ENCODE measurements at places on chromosomes 13 and 19.

- DNase-seq: no peak
Observed at GRCh38 chr13:61728471-61728870, 312.8 kb upstream of the PCDH20 start.

DNA sequence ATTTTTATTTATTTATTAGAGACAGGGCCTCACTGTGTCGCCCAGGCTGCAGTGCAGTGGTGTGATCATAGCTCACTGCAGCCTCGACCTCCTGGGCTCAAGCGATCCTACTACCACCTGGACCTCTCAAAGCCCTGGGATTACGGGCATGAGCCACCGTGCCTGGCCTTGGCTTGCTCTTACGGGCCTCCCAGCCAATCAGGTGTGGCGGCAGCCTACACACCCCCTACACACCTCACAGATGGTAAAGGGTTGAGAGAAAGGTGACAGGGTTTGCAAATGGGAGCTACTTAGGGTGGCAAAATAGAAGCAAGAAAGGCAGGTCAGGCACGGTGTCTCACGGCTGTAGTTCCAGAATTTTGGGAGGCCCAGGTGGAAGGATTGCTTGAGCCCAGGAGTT is 1.0 kb upstream of the ZBTB32 start:
- DNase-seq: no peak

GRCh38 chr19:35436477-35437405 is 11.3 kb upstream of the FFAR2 start:
- DNase-seq: no peak

DNA sequence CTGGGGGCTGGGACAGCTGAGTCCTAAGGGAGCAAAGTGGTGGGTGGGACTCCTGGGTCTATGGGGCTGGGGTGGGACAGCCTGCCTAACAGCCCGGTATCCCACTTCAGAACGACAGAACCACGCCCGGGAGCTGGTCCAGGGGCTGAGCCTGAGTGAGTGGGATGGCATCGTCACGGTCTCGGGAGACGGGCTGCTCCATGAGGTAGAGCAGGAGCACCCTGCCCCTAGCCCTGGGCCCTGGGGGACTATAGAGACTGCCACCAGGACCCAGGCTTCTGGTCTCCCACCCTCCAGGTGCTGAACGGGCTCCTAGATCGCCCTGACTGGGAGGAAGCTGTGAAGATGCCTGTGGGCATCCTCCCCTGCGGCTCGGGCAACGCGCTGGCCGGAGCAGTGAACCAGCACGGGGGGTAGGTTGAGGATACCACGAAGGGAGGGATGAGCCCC is 8.6 kb downstream of the SPHK2 start:
- no peak for DNase-seq

GRCh38 chr19:42508892-42509444 is 19.3 kb downstream of the CEACAM1 start:
- DNase-seq: no peak

DNA sequence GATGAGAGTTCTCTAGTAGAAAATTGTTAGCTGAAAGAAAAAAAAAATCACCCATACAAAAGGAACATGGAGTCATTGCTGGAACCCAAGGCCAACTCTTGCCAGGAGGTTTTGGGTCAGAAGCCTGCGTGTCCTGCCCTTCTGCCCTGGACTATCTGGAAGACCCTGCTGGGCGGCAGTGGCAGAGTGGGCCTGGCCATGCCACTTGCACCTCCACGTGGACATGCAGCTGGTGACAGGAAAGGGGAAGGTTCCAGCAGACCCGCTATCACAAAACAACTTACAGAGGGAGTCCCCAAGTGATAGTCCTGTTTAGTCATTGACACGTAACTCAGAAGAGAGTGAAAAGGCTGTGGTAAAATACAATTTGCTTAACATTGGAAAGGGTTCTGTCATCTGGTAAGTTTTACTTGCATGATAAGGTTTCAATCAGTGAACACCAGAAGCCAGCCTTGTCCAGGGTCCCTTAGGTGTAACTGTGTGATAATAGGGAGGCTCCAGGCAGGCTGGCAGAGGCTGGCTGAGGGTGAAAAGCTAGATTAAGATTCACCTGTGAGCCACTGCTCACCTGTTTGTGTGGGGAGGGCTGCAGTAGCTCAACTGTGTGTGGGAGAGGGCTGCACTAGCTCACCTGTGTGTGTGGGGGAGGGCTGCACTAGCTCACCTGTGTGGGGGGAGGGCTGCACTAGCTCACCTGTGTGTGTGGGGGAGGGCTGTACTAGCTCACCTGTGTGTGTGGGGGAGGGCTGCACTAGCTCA is 47.8 kb downstream of the COL4A2 start:
- no peak for DNase-seq

- no peak for DNase-seq
Observed at GRCh38 chr13:31930490-31930889, 101.1 kb upstream of the FRY start.

DNA sequence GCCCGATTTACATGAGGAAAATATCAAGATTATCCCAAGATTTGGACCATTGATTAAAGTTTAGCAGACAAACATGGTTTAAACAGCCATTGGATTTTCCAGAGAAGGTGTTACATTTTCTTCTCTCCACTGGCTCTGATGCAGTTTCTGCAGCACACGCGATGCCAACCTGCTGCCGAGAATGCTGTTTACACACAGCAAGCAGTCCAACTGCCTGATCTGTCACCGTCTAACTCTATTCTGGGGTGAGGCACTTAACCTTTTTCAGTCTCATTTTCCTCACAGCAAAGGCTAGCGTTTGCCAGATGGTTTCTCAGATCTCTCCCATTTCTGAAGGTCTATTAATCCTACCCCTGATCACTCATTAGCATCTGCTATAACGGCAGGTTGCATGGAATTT is 763.5 kb upstream of the GPC6 start:
- no peak for DNase-seq

DNA sequence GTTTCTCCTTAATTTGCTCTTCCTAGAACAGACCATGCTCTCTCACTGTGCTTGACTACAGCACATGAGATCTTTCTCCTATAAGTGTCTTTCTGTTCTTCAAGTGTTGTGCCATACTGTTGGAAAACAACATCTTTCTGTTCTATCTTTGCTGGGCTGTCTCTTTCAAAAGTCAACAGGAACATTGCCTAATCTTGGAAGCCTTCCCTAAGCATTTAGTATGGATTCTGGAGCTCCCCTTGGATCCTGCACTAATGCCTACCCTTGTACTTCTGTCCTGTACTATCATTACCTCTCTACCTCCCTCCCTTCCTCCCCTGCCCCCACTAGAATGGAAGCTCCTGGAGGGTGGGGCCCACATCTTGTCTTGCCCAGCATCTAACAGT is 26.8 kb downstream of the STARD13 start:
- DNase-seq: no peak

GRCh38 chr19:3193256-3194105 is 7.8 kb downstream of the NCLN start:
- no peak for DNase-seq

DNA sequence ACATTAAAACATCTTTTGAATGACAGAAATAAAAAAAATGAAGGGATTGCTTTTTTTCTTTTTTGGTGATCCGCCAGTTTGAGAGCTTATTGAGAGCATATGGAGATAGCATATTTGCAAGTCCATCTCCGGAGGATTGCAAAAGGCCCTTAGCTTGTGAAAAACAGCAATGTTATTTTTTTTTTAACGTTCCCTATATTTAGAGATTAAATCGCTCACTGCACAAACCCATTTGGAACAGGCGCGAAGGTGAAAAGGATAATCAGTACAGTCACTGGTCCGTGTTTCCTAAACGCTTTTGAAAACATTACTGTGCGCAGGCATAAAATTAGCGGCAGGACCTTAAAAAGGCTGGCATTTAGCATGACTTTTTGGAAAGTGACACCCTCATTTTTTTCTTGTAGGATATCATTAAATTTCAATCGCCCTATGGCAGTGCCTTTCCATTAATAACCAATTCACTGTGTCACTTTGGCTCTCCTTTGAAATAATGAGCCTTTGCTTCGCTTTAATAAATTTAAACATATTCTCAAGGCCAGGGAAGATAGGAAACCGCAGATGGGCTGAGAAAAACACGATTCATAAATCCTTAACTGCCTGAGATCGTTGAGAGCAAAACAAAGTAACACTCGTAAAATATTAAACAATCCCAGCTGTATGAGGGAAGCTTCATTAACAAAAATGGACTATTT is 342.2 kb downstream of the DACH1 start:
- DNase-seq: no peak

- DNase-seq: no peak
Observed at GRCh38 chr13:101695870-101696516, 243.5 kb downstream of the ITGBL1 start.

DNA sequence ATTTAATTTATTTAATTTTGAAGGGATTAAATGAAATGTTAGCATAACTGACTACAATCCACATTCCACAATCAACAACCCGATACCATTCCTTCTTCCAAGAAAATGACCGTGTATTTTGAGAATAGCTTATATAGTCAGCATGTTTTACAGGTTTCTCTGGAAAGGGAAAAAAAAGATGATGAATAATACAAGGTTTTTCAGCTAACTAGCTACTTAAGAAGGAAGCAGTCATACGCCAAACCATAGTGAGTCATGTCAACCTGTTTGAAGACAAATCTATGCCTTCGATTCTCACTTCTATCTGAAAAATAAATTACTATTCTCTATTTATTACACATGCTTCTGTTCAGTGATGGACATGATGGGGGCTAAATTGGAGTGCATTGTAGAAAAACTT is 258.6 kb downstream of the EFNB2 start:
- DNase-seq: no peak
